ENCODE measurements at places on chromosomes 2 and 18. TPM values are rescaled to one million over a fixed set of nuclear protein-coding genes. Genes with fewer than 3 reads are reported as not detected.
A peak's percentile ranks its signal among the peaks of the same experiment; 100 is the strongest.

DNA sequence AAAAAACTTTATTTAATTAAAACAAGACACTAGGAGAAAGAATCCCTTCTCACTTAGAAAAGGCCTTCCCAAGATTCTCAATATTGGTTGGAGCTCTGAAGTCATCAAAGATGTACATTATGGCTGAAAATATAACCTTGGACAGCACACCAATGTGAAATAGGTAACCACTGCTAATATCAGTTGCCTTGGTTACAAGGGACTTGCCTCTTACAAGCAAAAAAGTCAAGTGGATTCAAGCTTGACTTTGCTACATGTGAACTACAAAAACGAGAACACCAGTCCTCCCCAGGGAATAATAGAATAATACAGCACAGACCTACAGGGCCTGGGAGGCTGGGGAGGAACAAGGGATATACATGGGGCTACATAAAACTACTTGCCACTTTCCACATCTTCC is 46.1 kb downstream of the NABP1 start:
- H3K36me3 ChIP-seq = no peaks in the 10 kb centered on the region
- H3K4me3 ChIP-seq = no peak overlapping the region
- H3K27ac ChIP-seq = no peak overlapping the region
- no peaks in the 10 kb centered on the region for H3K27me3 ChIP-seq
- no peaks in the 10 kb centered on the region for H3K4me1 ChIP-seq

- H3K4me1 ChIP-seq = no peaks in the 10 kb centered on the region
- no peak overlapping the region for H3K4me3 ChIP-seq
- DNase-seq = no peak
- no peaks in the 10 kb centered on the region for H3K36me3 ChIP-seq
These were observed 166.0 kb downstream of the NCK2 start for GRCh38 chr2:105910497-105911238.

DNA sequence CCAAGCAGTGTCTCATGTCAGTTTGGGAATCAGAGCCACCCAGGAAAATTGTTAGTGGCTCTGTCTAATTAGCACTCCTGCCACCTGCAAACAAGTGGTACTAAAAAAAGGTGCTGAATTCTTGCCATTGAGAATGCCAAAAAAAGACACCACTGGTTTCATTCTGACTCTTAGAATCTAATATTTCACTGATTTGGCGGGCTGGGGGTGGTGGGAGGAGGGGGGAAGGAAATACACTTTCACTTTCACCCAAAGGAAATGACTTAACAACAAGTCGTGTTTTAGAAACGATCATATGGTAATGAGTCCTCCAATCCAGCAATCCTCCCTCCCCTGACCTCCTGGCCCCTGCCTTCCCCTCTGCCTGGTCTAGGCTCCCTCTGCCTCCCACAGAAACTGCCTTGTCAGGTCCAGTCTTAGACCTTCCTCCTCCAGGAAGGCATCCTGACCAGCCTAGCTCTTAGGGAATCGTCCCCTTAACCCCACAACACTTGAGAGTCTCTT is 4.4 kb upstream of the KLHL29 start:
- no peaks in the 10 kb centered on the region for H3K36me3 ChIP-seq
- H3K4me3 ChIP-seq = no peak overlapping the region
- DNase-seq = no peak
- H3K27me3 ChIP-seq = no peaks in the 10 kb centered on the region
- no peak overlapping the region for H3K27ac ChIP-seq

- peaks cover 44% of the 10 kb centered on the region for H3K36me3 ChIP-seq
- no peak for DNase-seq
- no peaks in the 10 kb centered on the region for H3K27me3 ChIP-seq
- H3K4me3 ChIP-seq = no peak overlapping the region
These were observed 21.2 kb downstream of the PRELID3A start for GRCh38 chr18:12428923-12429322.

DNA sequence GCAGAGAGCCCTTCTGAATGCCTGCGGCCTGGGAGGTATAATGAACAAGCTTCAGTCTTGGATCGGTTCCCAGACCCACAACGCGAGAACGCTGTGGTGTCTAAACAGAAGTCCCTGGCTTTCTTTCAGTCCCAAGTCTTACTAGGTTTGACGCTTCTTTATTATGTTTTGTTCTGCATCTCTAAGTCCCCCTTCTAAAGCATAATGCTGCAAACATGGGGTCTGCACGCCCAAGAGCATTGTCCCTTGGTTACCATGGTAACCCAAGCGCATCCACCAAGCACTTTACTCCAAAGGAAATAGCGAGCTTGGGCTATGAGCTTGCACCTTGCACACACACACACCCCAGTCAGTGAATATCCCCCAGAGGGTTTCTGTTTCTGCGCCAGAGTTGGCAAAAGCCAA is 193.7 kb downstream of the INO80D start:
- no peaks in the 10 kb centered on the region for H3K27me3 ChIP-seq
- H3K36me3 ChIP-seq = no peaks in the 10 kb centered on the region
- DNase-seq = peak; percentile 88
- peaks cover 16% of the 10 kb centered on the region for H3K4me1 ChIP-seq
- H3K4me3 ChIP-seq = no peak overlapping the region

DNA sequence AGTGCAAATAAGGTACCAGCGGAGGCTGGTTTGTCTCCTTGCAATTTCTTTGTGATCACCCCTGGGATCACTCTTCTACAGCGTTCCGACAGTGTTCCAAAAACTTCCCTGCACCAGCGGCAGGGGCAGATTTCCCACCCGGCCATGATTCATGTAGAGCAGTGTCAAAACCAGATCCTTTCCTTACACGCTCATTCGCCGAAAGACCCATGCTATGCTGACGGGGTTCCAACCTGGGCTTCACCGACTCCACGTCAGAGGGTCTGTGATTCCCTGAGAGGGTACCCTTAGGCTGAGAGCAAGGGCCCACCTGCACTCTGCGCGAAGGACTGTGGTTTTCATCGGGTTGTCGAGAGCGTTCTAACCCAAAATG is 423 bp upstream of the TTC27 start:
- DNase-seq = peak; percentile 76
- H3K27ac ChIP-seq = peak overlapping the region; percentile 71
- no peaks in the 10 kb centered on the region for H3K27me3 ChIP-seq
- H3K36me3 ChIP-seq = no peaks in the 10 kb centered on the region
- H3K4me1 ChIP-seq = peaks cover 29% of the 10 kb centered on the region

DNA sequence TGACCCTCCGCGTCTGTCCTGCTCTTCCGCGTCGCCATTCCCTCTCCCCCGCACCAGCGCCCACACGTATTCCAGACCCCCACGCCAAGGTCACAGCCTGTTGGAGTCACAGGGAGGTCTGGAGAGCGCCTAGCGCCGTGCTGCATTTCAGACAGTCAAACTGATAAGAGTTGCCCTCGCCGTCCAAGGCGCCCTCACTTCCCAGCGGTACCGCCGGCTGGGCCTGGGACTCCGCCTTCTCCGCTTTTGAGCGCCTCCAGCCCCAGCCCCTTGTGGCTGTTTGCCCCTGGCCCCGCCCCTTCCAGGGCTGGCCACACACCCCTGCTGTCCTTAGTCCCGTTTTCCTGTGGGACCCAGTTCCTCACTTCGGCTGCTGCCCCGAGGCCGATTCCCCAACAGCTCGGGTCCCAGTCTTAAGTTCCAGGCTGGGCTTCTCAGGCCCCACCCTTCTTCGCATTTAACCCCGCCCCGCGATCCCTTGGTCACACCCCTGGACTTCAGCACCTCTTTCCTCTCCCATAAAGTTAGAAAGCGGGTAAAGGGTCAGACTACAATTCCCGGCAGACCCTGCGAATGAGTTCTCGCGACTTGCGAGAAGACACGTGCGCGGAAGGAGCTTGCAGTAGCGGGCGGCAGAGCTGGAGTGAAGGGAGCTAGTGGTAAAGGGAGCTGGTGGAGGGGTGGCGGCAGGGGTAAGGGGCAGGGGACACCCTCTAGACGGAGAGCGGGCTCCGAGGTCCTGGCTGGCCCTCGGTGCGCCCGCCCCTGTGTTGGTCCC is at the start of gene GMPPA:
Gene GMPPA, plus strand, starts transcription at position 612 of the 778 bp plus-strand sequence. CDS start 1,085 bp downstream, outside the sequence.
- peaks cover 46% of the 10 kb centered on the region for H3K4me1 ChIP-seq
- H3K4me3 ChIP-seq = peak within 1 kb of the TSS; percentile 62
- H3K36me3 ChIP-seq = no peaks in the 10 kb centered on the region
- peak within 1 kb of the TSS; percentile 99 for H3K27ac ChIP-seq
- DNase-seq = peak; percentile 99
- no peaks in the 10 kb centered on the region for H3K27me3 ChIP-seq

GRCh38 chr2:31693882-31694281 is 113.1 kb upstream of the SRD5A2 start:
- no peak for DNase-seq
- H3K4me1 ChIP-seq = no peaks in the 10 kb centered on the region
- no peak overlapping the region for H3K27ac ChIP-seq
- H3K36me3 ChIP-seq = no peaks in the 10 kb centered on the region
- no peaks in the 10 kb centered on the region for H3K27me3 ChIP-seq

DNA sequence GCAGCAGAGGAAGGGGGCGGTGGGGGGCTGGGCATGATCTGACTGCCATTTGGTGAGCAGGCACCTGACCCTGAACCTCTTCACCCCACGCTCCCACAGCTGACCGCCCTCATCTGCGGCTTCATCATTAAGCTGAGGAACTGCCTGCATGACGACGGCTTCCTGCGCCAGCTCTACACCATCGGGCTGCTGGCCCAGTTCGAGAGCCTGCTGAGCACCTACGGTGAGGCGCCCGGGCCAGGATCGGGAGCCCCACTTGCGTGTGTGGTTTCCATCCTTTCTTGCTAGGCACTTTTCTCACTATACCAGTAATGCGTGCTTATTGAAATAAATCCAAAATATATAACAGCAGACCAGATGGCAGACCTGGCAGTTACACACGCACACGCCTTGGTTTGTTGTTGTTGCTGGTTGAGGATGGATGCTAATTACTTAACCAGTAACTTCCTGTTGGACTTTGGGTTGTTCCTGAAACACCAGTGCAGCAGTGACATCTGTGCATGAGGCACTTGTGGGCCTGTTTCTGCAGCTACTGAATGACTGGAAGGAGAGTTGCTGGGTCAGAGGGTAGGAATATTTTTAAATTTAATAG is 43.7 kb downstream of the COA5 start:
- no peaks in the 10 kb centered on the region for H3K27me3 ChIP-seq
- H3K4me3 ChIP-seq = no peak overlapping the region
- H3K4me1 ChIP-seq = peaks cover 34% of the 10 kb centered on the region
- DNase-seq = no peak
- H3K27ac ChIP-seq = no peak overlapping the region

DNA sequence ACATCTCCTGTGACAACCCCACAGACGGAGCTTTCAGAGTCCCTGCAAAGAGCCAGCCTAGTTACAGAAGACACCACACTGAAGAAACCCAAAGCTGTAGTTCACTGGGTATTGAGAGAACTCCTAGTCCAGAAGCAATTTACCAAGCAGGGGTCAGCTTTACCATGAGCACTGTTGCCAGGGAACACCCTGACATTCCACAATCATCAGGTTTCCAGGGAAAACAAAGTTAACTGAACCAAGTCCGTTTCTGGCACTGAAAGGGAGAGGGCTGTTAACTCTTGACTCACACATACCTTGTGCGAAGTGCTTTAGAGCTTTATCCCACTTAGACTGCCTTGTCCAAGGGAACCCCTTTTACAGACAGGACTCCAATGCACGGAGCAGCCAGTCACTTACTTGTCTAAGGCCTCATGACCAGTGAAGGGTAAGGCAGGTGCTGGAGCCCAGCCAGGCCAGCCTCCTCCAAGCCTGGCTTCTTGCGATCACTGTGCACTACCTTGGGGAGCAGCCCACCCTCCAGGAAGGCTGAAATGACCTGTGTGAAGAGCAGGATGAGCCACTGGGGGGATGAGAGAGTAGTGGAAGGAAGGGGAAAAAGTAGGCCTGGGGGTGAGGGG is 53.9 kb downstream of the REEP1 start:
- H3K36me3 ChIP-seq = no peaks in the 10 kb centered on the region
- H3K27ac ChIP-seq = peak overlapping the region; percentile 29
- no peak for DNase-seq
- H3K4me3 ChIP-seq = no peak overlapping the region

DNA sequence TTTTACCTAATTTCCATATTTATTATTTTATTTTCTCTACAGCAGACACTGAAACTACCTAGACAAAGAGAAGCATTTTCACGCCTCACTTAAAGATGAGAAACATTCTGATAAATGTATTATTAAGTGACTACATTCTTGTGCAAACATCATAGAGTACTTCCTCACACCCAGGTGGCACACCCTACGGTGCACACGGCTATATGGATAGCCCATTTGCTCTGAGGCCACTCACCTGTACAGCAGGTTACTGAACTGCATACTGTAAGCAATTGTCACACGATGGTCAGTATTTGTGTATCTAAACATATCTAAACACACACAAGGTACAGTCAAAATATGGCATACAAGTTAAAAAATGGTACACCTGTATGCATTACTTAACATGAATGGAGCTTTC is 481.4 kb downstream of the CMPK2 start:
- no peak overlapping the region for H3K4me3 ChIP-seq
- H3K36me3 ChIP-seq = no peaks in the 10 kb centered on the region
- no peak overlapping the region for H3K27ac ChIP-seq
- H3K4me1 ChIP-seq = no peaks in the 10 kb centered on the region
- no peak for DNase-seq
- no peaks in the 10 kb centered on the region for H3K27me3 ChIP-seq

- no peak overlapping the region for H3K27ac ChIP-seq
- no peaks in the 10 kb centered on the region for H3K36me3 ChIP-seq
- no peak overlapping the region for H3K4me3 ChIP-seq
These were observed 42.6 kb downstream of the CYRIA start for GRCh38 chr2:16623031-16623430.

GRCh38 chr2:68776124-68776523 is 41.5 kb downstream of the ARHGAP25 start:
- no peak for DNase-seq
- no peaks in the 10 kb centered on the region for H3K36me3 ChIP-seq
- H3K4me1 ChIP-seq = peaks cover 15% of the 10 kb centered on the region
- H3K27me3 ChIP-seq = no peaks in the 10 kb centered on the region
- H3K4me3 ChIP-seq = no peak overlapping the region
- H3K27ac ChIP-seq = no peak overlapping the region

GRCh38 chr2:85189606-85190270 is 56.5 kb downstream of the TCF7L1 start:
- no peak overlapping the region for H3K4me3 ChIP-seq
- no peaks in the 10 kb centered on the region for H3K4me1 ChIP-seq
- H3K27ac ChIP-seq = no peak overlapping the region
- no peaks in the 10 kb centered on the region for H3K36me3 ChIP-seq
- no peak for DNase-seq
- no peaks in the 10 kb centered on the region for H3K27me3 ChIP-seq

DNA sequence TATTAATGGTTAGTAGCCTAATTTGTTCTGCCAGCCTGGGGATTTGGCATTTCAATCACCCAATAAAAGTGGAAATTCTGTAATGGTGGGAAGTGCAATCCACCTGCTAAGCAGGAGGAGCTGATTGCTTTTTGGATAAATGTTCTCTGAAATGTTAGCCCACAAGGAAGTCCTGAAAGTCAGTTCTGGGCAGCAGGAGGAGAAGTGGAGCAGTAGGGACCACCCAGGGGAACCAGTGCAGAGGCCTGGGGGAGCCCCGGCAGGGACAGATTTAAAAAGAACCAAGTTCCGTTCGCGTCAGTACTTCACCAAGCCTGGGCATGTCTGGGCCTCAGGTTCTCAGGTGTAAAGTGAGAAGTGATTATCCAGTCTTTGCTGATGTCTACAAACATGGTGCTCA is 248.5 kb upstream of the RAB6C start:
- H3K36me3 ChIP-seq = no peaks in the 10 kb centered on the region
- DNase-seq = no peak
- no peak overlapping the region for H3K4me3 ChIP-seq

GRCh38 chr2:144950899-144951560 is 431.1 kb upstream of the ZEB2 start:
- no peak overlapping the region for H3K27ac ChIP-seq
- no peaks in the 10 kb centered on the region for H3K4me1 ChIP-seq
- DNase-seq = no peak
- H3K27me3 ChIP-seq = no peaks in the 10 kb centered on the region

The REG1B gene
- total RNA-seq = not detected

The RHOB gene
- total RNA-seq = 753 TPM

The BCL2L11 gene
- 9.2 TPM for total RNA-seq

The TM4SF20 gene
- total RNA-seq = not detected

The SLC9A4 gene
- not detected for total RNA-seq

The CTAGE1 gene
- total RNA-seq = not detected

The GEN1 gene
- total RNA-seq = 5.0 TPM

The NEMP2 gene
- 3.1 TPM for total RNA-seq

All from sigmoid colon (tissue), 7 donors.